ENCODE measurements at places on chromosomes 11 and 22. TPM values are rescaled to one million over a fixed set of nuclear protein-coding genes. Genes with fewer than 3 reads are reported as not detected.

GRCh38 chr22:49227670-49228069 is 600.0 kb downstream of the BRD1 start:
- no peak for DNase-seq

FAM111B gene
- polyA plus RNA-seq: not detected

- DNase-seq: no peak
These were observed 362.5 kb downstream of the TBC1D22A start for GRCh38 chr22:47124961-47125360.

- no peak for DNase-seq
These were observed 75.3 kb upstream of the CREB3L1 start for GRCh38 chr11:46202149-46202548.
